ENCODE measurements at places on chromosomes 3 and 15.

DNA sequence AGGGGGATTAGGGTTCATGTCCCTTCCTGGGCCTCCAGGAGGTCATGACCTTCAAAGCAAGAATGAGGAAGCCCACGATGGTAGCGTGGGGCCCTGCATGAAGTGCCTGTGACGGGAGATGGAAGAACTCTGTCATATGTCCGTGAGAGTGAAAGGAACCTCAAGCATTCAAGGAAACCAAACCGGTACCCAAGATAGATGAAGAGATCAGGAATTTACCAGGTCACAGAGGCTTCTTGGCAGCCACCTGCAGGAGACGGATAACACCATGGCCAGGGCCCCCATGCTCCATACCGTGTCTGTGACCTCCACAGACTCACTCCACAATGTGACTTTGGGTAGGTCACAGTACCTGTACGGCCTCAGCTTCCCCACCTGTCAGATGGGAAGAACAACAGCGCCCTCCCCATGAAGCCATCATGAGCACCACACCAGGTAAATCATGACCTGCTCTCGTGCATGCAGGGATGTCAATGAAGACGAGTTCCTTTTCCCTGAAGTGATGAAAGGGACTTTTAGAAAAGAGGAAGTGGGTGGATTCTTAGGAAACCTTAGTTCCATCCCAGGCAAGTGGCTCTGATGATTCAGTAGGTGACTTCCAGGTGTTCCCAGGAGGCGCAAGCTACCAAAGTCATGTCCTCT is 23.3 kb upstream of the CYP11A1 start:
- no peak for DNase-seq

GRCh38 chr3:148727231-148727630 is 29.5 kb downstream of the AGTR1 start:
- peak; percentile 63 for DNase-seq

DNA sequence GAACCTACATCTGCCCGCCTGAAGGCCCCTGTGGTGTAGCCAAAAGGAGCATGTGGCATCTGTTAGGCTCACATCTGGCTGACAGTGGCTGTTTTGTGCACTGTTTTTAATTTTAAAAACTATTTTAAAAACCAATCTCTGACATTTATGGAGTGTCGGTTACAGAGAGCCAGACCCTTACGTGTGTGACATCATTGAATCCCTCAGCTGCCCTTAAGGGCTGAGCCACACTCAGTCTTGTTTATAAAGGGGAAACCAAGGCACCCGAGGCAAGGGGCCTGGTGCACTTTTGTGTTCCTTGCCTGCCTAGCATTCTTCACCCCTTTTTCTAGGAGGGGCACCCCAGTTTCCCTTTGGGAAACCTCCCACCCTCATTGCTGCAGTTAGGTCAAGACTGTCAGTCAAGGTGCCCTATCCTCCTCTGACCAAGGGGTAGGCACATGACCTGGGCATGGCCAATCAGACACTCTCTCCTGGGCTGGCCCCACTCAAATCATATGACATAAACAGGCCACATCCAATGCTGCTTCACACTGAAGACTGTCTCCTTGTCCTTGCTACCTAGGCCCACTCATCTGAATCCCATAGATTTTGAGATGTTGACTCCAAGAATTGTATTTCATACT is 105.3 kb downstream of the LSM3 start:
- no peak for DNase-seq

DNA sequence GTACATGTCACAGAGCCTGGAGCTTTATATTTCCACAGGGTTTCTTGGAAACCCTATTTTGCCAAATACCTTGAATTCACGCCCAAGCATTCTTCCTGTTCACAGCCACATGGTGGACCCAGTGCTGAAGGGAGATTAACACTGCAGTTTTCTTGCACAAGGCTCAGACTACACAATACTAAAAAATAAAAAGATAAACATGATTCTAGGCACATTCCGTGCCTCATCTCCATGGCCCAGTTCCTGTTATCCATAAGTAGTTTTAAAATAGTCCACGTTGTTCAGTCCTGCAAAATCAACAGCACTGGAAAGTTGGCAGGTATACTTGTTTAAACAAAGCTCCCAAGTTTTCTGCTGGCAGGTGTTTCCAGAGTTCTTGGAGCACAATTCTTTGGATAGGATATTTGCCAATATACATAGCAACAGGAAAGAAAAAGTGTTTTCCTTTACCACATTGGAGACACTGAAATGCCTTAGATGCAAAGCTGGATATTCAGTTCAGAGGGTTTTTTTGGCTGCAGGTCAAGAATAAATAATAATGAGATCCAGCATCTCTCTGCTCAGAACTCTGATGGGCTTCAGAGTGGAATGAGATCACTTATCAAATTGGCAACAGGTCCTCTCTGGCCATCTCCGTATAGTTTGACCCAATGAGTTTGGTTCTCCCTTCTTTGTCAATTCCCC is 88.1 kb upstream of the TGFBR2 start:
- no peak for DNase-seq

- DNase-seq, result peak; percentile 55
These were observed 90.2 kb downstream of the ANP32A start for GRCh38 chr15:68730471-68730919.

- DNase-seq, result no peak
These were observed 508 bp upstream of the SMAD6 start for GRCh38 chr15:66701422-66702034.
